ENCODE measurements at places on chromosomes 11 and 22. TPM values are rescaled to one million over a fixed set of nuclear protein-coding genes. Genes with fewer than 3 reads are reported as not detected.

ADORA2A gene
- total RNA-seq = 8.7 TPM

- DNase-seq = no peak
Measured at GRCh38 chr22:21450858-21451353, 16.3 kb upstream of the TMEM191C start.

- DNase-seq = no peak
Measured at GRCh38 chr22:44362249-44363012, 49.7 kb upstream of the SHISAL1 start.

LRP4 gene
- 6.6 TPM for total RNA-seq

- no peak for DNase-seq
Measured at GRCh38 chr22:38657045-38657909, 839 bp downstream of the CBY1 start.

OSM gene
- total RNA-seq = not detected

DNA sequence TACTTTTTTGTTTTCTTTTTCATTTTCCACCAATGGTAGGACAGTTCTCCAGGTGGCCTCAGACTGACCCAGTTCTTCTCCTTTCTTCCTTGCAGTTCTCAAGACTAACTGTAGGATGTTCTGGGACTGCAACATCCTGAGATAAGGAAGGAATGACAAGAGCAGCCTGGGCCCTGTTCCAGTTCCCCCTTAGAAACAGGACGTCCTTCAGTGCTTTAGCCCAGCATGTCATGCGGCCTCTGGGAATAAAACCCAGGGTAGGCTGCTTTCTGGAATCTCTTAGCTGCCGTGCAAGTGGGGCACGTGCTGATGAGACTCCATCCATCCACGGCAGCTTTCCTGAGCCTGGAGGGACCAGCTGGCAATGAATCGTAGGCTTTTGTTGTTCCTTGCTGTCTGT, 24.0 kb upstream of the CADM1 start:
- DNase-seq = no peak

RCOR2 gene
- 17.9 TPM for total RNA-seq

- DNase-seq = peak; percentile 56
Measured at GRCh38 chr11:17760102-17761029, 25.8 kb downstream of the KCNC1 start.

DNA sequence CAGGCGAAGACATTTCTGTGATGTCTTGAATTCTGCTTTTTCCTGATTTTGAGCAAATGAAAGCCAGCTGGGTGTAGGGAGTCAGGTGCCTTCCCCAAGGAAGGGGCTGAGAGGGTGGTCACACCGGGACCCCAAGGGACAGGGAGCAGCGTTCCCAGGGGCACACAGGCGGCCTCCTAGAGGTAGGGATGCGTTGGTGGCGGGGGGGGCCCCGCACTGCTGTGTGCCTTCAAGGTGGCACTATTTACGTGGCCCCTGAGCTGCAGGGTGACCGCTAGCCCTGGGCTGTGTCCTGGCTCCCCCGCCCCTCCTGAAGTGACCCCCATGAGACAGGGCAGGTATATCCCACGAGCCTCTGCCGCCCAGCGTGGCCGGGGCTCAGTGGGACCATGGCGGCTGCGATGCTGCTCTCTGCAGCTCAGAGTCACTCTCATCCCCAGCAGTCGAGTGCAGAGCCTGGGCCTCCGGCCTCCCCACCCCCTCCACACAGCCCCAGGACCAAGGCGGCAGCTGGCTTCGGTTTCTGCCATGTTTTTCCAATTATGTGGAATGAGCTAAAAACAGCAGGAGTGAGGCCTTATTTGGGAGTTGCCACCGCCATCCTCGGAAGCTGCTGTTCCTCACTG, 60.9 kb downstream of the LRP5 start:
- DNase-seq = peak; percentile 87

DNA sequence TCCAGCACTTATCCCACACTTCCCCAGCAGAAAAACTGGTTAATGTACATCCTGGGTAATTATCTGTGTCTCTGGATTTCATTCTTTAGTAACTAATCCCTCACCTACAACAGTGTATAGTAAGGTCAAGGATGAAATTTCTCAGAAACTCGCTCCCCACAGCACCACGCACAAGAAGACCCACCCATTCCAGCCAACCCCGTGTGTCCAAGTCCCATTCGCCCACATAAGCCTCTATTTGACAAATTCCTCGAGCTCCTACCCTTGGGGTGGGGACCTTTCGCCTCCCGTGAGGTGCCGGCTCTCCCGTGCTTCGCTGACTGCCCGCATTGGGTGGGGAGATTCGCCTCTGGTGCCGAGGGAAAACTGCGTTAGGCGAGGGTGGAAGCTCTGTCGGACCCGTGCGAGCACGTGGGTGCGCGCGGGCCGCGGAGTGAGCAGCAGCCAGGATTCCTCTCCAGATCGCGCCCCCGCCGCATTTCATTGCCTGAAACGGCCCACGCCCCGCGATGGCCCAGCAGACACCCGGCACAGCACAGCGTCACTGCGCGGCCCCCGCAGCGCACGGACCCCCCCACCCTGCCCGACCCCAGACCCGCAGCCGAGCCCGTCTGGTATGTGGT, 866 bp downstream of the EXPH5 start:
- no peak for DNase-seq

OR5T1 gene
- total RNA-seq = not detected

- no peak for DNase-seq
Measured at GRCh38 chr22:20296598-20296997, 23.3 kb downstream of the DGCR6L start.

EI24 gene
- total RNA-seq = 81.7 TPM

FGF4 gene
- not detected for total RNA-seq

GRCh38 chr11:82988936-82989627, 82.6 kb downstream of the RAB30 start:
- peak; percentile 98 for DNase-seq

EFEMP2 gene
- total RNA-seq = 21.5 TPM

DNA sequence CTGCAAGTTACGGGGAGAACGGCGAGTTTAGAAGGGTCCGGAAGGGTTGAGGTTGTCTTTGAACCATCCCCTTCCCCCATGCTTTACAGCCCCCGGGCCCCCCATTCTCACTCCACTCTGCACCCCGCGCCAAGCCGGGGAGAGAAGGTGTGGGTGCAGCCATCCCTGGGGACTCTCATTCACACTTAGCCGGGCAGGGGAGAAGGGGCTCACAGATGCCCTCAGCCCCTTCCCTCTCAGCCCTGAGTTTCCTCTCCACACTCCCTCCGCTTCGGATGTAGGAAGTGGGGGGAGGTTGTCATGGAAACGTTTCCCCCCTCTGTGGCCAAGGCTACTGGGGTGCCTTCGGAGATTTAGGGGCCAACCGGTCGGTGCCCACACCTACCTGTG, 334 bp downstream of the CADM1 start:
- DNase-seq = no peak

- DNase-seq = peak; percentile 62
Measured at GRCh38 chr11:63670433-63671321, 499 bp downstream of the ATL3 start.

ALX4 gene
- total RNA-seq = 1.1 TPM

DNA sequence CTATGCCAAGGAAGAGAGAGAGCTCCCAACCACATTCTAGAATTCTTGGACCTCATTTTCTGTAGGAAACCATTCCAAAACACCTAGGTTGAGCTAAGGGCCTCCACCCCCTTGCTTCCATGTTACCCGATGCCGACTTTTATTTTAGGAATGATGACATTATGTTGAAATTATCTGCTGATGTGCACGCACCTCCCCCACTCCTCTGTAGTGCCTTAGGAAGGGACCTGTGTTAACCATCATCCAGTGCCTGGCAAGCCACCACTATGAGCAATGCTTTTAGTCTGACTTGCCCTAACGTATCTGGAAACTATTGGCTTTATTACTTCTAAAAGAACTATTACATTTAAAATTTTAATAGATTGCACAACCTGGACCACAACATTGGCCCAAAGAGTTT, 42.1 kb downstream of the NCAPD3 start:
- DNase-seq = no peak

XNDC1N gene
- 6.5 TPM for total RNA-seq

GRCh38 chr22:17057959-17058814, 26.6 kb upstream of the IL17RA start:
- peak; percentile 85 for DNase-seq

- no peak for DNase-seq
Measured at GRCh38 chr11:127737499-127737898, 736.9 kb upstream of the KIRREL3 start.

C11orf42 gene
- not detected for total RNA-seq

DNA sequence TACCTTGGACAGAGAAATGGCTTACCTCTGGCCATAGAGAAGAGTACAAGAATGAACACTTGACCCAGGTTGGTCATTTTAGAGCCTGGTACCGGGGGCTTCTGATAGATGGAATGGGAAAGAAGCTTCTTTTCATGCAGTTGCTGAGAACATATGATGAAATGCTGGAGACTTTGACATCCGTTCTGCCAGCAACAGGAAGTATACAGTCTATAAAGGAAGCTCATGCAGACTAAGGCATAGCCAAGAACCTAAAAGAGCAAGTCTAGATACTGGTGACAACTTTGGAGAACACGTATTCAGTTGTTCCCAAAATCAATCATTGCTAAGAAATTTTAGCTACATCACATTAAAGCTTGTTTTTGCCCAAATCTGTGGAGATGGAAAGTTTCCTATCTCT, 894.6 kb downstream of the METTL15 start:
- DNase-seq = no peak

APOA5 gene
- total RNA-seq = not detected

SERPING1 gene
- total RNA-seq = 12.3 TPM

- no peak for DNase-seq
Measured at GRCh38 chr11:124823512-124824376, 23.5 kb upstream of the MSANTD2 start.

UBQLN3 gene
- total RNA-seq = not detected

BEST1 gene
- total RNA-seq = 0.05 TPM

- DNase-seq = no peak
Measured at GRCh38 chr11:134332189-134332631, 422 bp downstream of the GLB1L2 start.

SUSD2 gene
- total RNA-seq = not detected

- no peak for DNase-seq
Measured at GRCh38 chr11:110907629-110908028, 195.4 kb upstream of the ARHGAP20 start.
